ENCODE measurements at places on chromosomes 12 and 14. TPM values are rescaled to one million over a fixed set of nuclear protein-coding genes. Genes with fewer than 3 reads are reported as not detected.

DNA sequence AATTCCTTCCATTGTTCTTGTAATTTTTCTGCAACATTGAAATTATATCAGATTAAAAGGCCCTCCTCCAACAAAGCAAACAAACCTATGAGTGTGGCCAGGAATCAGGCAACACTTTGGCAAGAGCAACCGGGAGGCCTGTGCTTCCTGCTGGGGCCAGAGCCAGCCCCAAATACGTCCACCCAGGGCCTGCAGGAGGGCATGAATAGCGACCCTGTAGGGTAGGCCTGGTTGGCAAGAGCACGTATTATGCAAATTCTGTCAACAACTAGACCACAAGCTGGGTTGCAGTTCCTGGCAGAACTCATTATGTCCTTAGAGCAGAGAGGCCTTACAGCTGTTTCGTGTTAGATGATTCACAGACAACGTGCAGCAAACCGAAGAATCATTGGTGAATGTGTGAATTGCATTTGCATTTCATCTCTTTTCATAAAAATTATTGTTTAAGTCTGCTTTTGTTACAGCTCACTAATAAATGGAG is 26.9 kb upstream of the LGALS3 start:
- peak; percentile 80 for DNase-seq

- no peak for DNase-seq
These were observed 33.0 kb downstream of the UBR7 start for GRCh38 chr14:93239869-93240677.

- no peak for DNase-seq
These were observed 947.6 kb upstream of the MDGA2 start for GRCh38 chr14:48622980-48623379.

DNA sequence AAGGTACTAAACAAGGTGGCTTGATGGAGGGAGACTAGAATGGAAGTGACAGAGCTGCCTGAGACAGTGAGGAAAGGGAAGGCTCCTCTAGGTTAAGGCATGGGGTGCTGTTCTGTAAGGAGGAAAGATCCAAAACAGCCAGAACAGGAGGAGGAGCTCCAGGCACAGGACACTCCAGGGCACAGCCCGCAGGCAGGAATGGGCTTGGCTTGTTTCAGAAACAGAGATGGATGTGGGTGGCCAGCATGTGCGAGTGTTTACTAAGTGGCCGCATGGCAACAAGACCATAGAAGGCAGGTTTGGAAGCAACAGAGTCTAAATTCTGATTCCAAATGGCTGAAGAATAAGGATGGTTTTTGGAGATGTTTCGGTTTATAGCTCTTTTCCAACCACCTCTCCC is 889.1 kb downstream of the AACS start:
- DNase-seq: no peak

Gene AQP6
- under 0.01 TPM for total RNA-seq

Gene A2M
- total RNA-seq: under 0.01 TPM

Gene SYNDIG1L
- not detected for total RNA-seq

Gene RPGRIP1
- under 0.01 TPM for total RNA-seq

Gene GALNT9
- not detected for total RNA-seq

Gene KRT83
- total RNA-seq: not detected

Gene DCN
- total RNA-seq: not detected

Data from hematopoietic multipotent progenitor cell (in vitro differentiated cells).